ENCODE measurements at places on chromosomes 5 and 9.

- no peak for DNase-seq
Observed at GRCh38 chr5:132951897-132952296, 11.5 kb downstream of the AFF4 start.

GRCh38 chr9:83509402-83509801 is 28.8 kb downstream of the FRMD3 start:
- DNase-seq: no peak

- DNase-seq: peak; percentile 96
Observed at GRCh38 chr9:124297551-124297901, 39.8 kb downstream of the NEK6 start.

DNA sequence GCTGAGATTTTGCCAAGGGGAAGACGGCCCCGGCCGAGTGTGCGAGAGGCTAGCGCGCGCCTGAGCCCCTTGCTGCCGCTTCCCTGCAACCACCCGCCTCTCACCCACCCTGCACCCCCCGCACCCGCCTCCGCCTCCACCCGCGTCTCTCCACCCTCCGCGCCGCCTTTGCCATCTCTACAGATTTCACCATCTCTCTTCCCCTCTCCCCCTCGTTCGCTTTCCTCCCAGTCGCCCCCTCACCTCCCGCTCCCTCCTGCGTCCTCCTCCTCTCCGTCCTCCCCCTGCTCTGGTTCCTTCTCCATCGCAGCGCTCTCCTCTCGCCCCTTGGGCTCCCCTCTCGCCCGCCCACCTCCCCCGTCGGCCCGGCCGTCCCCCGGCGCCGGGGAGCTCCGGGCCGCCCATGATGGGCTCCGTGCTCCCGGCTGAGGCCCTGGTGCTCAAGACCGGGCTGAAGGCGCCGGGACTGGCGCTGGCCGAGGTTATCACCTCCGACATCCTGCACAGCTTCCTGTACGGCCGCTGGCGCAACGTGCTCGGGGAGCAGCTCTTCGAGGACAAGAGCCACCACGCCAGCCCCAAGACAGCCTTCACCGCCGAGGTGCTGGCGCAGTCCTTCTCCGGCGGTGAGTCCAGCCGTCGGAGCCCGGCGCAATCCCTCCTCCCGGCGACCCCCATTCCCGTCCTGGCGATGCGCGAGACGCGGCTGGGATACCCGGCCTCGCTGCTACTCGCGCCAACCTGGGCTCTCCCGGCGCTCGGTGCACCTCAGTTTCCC is at the start of gene PRDM12:
PRDM12 (plus strand) TSS at position 344 of the 778 bp plus-strand sequence; CDS start at position 404, 60 bp downstream.
- DNase-seq: no peak

DNA sequence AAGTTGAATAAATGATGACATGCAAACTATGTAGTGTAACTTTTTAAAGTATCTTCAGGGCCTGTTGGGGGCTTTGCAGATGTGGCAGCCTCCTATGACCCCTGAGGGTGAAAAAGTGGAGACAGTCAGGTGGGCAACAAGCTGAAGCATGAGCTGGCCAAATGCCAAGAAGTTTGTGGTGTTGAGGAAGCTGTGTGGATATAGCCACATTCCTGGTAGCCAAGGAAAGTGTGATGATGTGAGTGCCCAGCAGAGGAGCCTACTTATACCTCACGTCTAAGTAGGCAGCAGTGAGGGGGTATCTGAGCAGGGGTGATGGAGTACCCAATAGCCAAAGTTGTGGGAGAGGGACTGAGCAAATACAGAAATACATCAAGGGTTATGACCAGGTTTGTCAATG is 621.2 kb upstream of the CDH6 start:
- DNase-seq: no peak

GRCh38 chr9:90793729-90794128 is 7.9 kb upstream of the SYK start:
- DNase-seq: no peak

GRCh38 chr5:65722575-65723403 is 784 bp downstream of the NLN start:
- DNase-seq: no peak

DNA sequence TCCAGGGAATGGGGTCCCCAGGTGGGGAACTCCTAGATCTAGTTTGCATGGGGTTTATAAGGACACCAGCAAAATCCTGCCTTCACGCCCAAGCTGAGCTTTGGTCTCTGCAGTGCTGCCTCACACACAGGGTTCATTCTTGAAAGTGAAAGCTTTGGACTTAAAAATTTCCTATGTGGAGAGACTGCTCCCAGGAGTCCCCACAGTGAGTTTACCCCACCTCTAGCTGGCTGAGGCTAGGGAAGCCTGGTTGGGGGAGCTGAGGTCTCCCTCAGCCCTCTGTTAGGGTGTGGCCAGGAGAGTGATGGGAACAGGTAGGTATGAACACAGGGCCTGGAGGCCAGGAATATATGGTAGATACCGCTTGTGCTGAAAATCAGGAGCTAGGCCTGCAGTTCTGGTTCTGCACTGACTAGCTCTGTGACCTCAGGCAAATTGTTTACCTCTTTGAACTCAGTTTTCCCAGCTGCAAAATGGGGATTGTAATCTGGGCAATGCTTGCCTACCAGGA is 41.5 kb upstream of the LARP1 start:
- DNase-seq: no peak

- DNase-seq: no peak
Observed at GRCh38 chr5:152688561-152689249, 283.6 kb upstream of the NMUR2 start.

- no peak for DNase-seq
Observed at GRCh38 chr9:133734590-133735414, 3.4 kb downstream of the SARDH start.

DNA sequence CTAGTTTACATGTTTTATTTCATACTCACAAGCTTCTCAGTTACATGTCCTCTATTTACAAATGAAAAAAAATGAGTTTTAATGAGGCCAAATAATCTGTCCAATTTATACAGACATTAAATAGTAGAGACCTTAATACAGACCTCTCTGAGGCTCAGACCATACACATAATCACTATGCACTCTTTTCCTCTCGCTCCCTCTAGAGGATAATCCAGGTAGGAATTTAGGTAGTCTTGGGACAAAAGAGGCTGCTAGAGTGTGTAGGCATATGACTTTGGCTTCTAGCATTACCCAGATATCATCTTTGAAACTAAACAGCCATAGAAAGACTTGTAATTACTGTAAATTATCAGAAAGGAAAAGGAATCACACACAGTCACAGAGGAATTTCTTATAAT is 444.7 kb downstream of the HINT1 start:
- DNase-seq: no peak

- DNase-seq: no peak
Observed at GRCh38 chr5:83322273-83322924, 149.1 kb upstream of the VCAN start.

GRCh38 chr9:126420135-126420534 is 93.5 kb downstream of the MVB12B start:
- no peak for DNase-seq

DNA sequence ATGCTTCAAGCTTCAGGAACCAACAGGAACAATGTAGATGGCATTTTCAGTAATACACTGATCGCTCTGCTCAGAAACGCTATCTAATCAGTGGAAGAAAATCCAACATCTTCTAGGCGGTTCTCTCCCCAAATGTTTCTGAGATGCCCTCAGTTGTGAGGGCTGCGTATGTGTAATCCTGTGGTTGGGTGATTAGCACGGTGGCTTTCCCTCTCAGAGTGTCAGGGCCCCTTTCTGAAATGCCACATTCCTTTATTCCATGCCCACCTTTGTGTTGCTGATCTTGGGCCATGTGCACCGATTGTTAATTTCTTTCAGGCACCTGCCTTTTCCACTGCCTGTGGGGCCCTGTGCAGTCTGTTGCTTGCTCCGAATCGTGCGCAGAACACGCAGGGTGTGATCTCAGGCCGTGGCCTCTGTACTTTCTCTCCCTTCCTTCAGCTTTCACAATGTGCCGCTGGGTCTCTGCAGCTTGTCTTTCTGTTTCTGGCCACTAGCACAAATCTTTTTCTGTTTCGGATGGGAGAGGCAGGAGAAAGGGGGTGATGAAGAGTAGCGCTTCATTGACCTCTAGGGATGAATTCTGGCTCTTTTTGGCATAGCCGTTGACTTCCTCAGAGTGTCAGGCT is 324.0 kb downstream of the PARP8 start:
- no peak for DNase-seq

GRCh38 chr5:180862645-180863044 is 1.6 kb upstream of the ZFP62 start:
- no peak for DNase-seq

GRCh38 chr5:171397190-171397589 is 9.5 kb downstream of the NPM1 start:
- no peak for DNase-seq

GRCh38 chr9:109139851-109140250 is 20.1 kb upstream of the TMEM245 start:
- no peak for DNase-seq

GRCh38 chr5:150160448-150161081 is 4.9 kb upstream of the PDGFRB start:
- DNase-seq: no peak

DNA sequence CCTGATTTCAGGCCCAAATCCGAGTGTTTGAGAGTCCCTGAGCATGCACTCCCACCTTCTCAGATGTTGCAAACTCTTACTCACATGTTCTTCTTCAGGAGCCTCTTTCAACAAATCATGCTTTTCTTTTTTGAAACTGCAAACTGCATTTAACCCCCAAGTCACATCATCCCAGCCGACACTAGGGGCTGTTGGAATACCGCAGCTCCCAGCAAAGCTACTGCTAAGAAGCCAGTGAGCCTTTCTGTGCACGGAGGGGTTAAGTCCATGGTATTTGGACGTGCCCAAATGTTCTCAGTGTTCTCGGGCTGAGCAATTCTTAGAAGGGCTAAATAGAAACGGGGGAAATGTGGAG is 282.9 kb downstream of the NFIB start:
- no peak for DNase-seq

- DNase-seq: no peak
Observed at GRCh38 chr9:108434036-108434435, 421.8 kb downstream of the ACTL7B start.

GRCh38 chr9:99881769-99882168 is 24.7 kb upstream of the STX17 start:
- DNase-seq: no peak

DNA sequence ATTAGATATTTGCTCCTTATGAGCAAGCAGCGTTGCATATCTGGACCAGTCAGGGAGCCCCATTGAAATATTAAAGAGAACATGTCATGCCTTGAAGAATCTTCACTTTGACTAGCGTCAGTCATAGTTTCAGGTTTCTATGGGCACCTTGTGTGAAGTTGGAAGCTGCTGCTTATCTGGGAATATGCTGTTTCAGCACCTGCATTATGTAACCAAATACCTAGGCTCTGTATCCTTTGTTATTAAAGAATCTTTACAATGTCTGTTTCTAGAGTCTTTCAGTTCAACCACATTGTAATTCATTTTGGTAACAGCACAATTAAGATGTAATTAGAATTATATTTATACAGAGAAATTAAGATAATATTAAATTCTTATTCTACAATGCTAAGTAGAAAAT is 818.8 kb upstream of the TYRP1 start:
- DNase-seq: no peak

- no peak for DNase-seq
Observed at GRCh38 chr9:78187763-78188484, 48.0 kb upstream of the CEP78 start.

DNA sequence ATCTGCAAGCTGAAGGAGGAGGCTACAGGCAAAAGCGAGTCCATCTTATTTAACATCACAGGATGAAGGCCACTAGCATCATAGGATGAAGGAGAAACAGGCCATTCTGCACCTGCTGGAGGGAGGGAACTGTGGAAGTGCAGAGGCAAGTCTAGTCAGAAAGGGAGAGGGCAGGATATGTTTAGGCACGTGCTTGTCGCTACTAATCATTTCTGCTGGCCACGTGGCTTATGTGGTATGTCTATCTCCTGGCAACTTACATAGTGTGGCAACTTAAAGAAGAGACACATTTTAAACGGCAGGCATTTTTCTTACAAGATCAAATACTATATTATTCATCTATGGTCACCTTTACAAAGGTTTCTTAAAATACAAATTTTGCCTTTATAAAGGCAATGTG is 74.0 kb downstream of the GNAQ start:
- DNase-seq: no peak

DNA sequence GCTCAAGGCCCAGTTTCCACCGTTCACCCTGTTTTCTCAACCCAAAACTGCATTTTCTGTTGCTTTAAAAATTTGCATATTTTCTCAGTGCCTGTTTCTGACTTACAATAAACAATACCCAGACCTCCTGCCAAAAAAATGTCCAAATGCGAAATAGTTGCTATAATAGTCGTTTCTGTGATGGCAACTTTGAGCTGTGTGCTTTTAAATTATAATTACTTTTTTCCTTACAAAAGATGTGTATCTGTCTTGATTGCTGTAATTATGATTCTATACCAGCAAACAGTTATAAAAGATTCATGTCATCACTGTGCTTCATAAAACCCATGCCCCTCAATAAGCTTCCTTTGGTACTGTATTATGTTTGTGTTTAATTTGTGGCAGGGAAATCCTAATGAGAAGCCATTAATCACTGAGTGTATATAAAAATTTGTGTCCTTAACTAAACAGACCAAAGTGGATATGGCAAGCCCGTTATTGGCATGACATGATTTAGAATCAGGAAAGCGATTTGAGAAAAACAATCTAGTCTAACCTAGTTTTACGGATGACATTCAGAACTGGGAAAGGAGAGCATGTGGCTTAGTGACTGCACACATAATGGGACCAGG is 5.4 kb upstream of the SLC1A3 start:
- no peak for DNase-seq

GRCh38 chr9:137278721-137279711 is 1.5 kb downstream of the TOR4A start:
- no peak for DNase-seq

DNA sequence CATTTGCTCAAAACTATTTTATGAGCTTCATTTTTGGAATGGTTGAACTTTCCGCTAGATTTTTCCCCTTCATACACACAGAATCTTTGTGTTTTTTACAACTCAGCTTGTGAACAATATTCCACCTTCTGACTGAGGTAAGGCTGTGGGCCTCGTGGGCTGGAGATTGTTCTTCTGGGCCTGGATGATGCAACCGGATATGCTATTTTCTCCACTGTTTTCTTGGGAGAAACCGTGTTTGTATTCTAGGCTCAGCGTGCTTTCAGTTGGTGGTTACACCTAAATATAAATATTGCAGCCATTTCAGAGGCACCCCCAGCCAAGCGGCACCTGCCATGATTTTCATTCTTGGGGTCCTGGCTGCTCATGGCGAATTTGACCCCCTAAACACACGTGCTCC is 55.2 kb downstream of the IRX1 start:
- no peak for DNase-seq

DNA sequence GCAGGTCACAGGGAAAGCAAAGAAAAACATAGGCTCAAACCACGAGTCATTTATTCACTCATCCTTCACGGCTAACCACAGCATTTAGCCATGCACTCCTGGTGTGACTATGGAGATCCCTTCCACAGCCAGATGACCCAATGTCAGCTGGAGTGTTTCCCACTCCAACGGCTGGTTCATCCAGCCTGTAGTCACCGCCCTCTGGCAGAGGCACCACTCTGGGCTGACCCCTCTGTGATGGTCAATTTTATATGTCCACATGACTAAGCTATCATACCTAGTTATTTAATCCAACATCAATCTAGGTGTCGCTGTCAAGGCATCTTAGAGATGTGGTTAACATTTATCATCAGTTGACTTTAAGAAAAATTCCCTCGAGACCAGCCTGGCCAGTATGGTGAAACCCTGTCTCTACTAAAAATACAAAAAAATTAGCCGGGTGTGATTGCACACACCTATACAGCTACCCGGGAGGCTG is 9.5 kb upstream of the PHF19 start:
- no peak for DNase-seq

GRCh38 chr5:141824717-141825116 is 53.5 kb downstream of the PCDH1 start:
- no peak for DNase-seq

All from pulmonary artery endothelial cell (primary cell).